ENCODE measurements at places on chromosomes 11 and 22. TPM values are rescaled to one million over a fixed set of nuclear protein-coding genes. Genes with fewer than 3 reads are reported as not detected.

GRCh38 chr11:124983674-124984511, 29.9 kb downstream of the CCDC15 start:
- no peaks in the 10 kb centered on the region for H3K36me3 ChIP-seq
- no peak overlapping the region for H3K4me3 ChIP-seq
- no peak overlapping the region for H3K27ac ChIP-seq
- no peaks in the 10 kb centered on the region for H3K4me1 ChIP-seq

DNA sequence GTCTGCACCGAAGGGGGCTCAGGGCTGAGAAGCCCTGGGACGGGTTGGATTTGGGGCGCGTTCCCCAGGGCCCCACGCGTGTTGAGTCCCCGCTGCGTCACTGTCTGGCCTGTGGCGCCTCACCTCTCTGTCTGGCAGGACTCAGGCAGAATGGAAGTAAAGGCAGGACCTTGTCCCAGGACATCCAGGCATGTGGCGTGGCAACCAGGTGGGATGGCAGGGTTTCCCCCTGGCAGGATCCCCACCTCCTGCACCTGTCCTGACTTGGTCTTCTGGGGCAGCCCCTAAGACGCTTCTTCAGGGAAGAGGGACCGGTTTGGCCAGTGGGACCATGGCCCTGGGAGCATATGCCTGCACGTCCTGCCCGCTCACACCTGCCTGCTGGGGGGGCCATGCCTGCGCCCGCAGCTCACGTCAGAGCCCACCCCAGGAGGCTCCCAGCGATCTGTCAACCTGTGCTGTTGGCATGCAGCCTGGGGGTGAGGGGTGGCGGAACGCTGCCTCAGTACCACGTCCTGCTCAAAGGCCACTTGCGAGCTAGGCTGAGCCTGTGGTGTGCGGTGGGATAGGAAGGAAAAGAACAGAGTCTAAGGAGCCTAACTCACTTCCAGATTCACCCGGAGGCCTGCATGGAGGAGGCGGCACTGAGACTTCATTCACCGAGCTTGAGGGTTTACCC, 72.7 kb downstream of the KCNQ1 start:
- no peaks in the 10 kb centered on the region for H3K27me3 ChIP-seq
- no peaks in the 10 kb centered on the region for H3K36me3 ChIP-seq
- no peaks in the 10 kb centered on the region for H3K4me1 ChIP-seq
- H3K4me3 ChIP-seq, result no peak overlapping the region

DNA sequence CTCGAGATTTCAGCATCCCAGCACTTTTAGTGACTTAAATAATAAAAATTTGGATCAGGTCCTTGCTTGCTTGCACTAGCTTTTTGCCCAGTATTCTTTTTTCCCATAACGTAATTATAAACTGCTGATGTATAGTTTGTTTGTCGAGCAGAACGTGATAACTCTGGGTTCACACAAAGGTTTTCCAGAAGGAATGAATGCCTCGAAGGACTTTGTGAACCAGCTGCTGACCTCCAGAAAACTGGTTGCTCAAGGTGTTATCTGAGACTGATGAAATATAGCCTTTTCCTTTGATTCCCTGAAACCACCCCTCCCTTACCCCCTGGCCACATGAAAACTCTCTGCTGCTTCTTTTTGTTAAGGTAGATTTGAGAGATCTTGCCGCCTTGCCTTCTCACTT, 229.1 kb upstream of the CARD18 start:
- H3K27ac ChIP-seq, result no peak overlapping the region
- H3K27me3 ChIP-seq, result no peaks in the 10 kb centered on the region
- H3K4me1 ChIP-seq, result no peaks in the 10 kb centered on the region
- no peaks in the 10 kb centered on the region for H3K36me3 ChIP-seq

Gene MS4A14
- total RNA-seq, result not detected

- H3K27me3 ChIP-seq, result no peaks in the 10 kb centered on the region
- no peak overlapping the region for H3K4me3 ChIP-seq
- no peaks in the 10 kb centered on the region for H3K36me3 ChIP-seq
- no peak for DNase-seq
- H3K4me1 ChIP-seq, result no peaks in the 10 kb centered on the region
Measured at GRCh38 chr11:133842053-133842452, 3.3 kb downstream of the SPATA19 start.
